ENCODE measurements at places on chromosomes 1 and 21.

GRCh38 chr1:45443580-45444446, 47.1 kb downstream of the TESK2 start:
- no peak for DNase-seq

DNA sequence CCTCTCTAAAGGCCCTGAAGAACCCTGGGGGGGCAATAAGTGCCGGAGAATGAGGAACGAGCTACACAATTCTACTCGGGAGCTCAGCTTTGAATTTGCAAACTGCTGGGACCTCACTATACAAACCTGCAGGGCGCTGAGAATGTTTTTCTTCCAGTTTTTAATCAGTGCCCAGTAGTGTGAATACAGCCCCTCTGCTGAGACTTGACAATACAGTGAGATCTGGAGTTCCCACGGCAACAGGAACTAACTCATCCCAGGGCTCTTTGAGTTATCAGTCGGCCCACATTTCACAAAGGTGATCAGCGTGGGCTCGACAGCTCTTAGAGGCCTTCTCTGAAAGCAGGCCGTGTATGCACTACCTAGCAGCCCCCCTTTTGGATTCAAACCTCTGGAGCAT, 41.7 kb downstream of the TMEM53 start:
- no peak for DNase-seq

DNA sequence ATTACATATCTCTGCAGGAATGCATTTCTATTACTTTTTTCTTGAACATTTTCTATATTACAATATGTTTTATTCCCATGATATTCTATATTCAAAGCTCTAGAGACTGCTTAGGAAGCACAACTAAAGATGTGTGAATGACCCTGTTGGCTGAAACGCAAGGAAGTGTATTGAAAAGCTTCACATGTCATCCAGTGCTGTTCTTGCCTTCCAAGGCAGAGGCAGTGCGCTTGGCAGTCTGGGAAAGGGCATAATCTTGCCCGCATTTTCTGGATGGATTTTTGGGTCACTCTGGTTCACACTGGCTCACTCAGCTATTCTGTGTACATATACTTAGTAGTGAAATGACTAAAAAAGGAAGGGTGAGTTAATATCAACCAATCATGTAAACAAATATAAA, 262.4 kb downstream of the PTPRC start:
- DNase-seq, result no peak

DNA sequence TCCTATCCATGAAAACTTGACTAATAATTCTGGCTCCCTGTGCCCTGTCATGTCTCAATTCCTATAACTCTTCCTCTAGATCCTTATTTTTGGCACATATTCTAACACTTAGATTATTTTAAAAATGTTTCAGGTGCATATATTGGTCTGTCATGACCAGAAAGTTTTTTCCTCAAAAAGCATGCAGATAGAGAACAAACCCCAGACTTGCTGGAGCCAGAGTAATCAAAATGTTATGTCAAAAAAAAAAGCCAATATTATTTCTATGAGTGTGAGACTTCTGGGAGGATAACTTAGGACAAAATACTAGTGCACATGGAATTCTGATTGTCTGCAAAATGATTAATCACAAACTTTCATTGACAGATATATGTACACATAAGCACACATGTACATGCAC, 135.1 kb upstream of the MROH9 start:
- no peak for DNase-seq

DNA sequence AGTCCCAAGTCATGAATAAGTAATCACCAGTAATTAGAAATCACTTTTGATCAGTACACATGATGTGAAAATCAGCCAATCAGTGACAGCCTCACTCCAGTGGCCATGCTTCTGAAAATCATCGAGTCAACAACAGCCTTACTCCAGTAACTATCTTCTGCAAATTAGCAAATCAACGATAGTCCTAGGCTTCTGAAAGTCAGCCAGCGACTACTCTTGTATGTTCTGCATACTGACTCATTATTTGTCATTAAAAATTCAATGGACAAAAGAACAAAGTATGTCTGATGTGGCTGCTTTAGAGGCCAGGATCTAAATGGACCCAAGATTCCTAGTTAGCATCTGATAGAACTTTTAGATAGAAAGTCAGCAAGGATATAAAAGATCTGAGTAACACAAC, 102.5 kb downstream of the GPR52 start:
- DNase-seq, result no peak

GRCh38 chr21:31310750-31311149, 33.3 kb downstream of the TIAM1 start:
- DNase-seq, result no peak

DNA sequence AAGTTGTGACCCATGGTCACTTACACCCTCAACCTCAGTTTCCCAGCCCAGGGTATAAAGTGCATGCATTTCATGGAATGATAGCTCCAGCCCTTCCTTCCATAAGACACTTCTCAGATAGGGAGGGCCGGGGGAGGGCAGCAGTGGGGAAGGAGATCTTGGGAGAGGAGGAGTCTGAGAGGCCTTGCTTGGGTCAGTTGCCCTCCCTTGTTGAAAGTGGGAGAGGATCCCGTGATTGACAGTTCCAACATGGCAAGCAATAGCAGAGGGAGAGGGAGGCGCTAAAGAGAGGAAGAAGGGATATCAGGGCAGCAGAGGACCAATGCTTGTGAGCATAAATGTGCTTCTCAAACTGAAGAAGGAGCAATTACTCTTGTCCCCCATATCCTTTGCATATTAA, 244.4 kb downstream of the CHRM3 start:
- DNase-seq, result no peak

GRCh38 chr21:45541221-45542039, 810 bp downstream of the SLC19A1 start:
- peak; percentile 26 for DNase-seq

- no peak for DNase-seq
Observed at GRCh38 chr1:47991187-47991586, 6.0 kb downstream of the TRABD2B start.

DNA sequence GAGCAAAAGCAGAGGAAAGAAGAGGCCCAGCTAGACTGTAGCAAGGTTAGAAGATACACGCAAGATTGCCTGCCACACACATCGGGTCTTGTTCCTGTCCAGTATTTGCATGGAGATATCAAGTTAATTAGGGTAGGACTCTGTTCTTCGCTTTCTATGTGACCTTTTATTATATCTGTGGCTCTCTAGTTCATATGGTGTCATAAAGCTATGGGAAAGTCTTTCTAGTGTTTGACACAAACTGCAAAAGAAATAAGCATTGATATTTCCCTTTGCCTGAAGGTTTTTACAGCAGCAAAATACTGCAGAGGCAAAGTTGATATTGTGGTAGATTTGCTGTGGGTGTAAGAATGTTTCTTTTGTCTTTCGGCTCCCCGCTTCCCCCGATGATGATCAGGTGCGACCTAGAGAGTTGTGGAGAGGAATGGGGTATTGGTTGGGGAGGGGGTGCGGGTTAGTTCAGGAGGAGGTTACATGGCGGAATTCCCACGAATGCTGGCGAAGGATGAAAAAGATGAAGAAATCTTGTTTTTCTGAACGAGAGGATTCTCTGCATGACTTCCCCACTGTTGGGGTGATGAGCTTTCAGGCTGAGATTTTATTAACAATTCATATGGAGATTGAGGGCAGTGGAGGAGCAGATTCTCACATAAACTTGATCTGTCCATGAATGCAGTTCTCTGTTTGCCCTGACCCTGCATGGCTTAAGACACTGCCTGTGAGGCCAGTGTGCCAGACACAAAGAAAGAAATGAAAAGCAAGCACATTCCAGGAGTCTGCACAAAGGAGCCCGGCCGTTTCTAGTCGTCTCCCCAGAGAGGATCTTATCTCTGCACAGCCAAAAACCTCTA, 550.2 kb downstream of the USP25 start:
- DNase-seq, result peak; percentile 66

DNA sequence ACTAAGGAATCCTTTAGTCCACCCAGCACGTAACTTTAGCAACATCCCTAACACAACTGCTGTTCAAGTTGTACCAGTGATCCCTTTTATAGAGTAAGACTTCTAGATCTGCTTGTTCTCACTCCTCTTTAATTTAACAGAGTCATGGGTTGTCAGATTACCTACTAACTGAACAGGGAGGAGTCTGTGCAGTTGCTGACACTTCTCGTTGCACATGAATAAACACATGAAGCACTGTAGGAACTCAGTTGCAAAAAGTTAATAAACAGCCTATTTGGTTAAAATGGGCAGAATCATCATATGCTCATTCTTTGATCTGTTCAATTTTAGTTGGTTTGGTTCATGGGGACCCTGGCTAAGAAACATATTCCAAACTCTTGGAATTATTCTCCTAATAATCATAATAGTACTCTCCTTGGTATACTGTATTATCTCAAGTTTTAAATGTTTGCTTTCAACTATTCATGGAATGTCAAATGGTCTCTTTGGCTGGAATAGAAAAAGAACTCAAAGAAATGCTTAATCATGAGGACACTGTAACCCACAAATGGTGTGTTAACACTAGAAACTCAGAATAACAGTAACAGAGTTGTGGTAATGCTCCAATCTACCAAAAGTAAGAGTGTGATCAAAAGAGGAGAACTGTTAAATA, 15.6 kb downstream of the PLPPR5 start:
- no peak for DNase-seq

GRCh38 chr1:41880261-41880660, 38.5 kb downstream of the HIVEP3 start:
- no peak for DNase-seq

GRCh38 chr1:24277420-24278169, 41.6 kb upstream of the GRHL3 start:
- no peak for DNase-seq

- no peak for DNase-seq
Observed at GRCh38 chr1:29497395-29498125, 261.2 kb downstream of the PTPRU start.

DNA sequence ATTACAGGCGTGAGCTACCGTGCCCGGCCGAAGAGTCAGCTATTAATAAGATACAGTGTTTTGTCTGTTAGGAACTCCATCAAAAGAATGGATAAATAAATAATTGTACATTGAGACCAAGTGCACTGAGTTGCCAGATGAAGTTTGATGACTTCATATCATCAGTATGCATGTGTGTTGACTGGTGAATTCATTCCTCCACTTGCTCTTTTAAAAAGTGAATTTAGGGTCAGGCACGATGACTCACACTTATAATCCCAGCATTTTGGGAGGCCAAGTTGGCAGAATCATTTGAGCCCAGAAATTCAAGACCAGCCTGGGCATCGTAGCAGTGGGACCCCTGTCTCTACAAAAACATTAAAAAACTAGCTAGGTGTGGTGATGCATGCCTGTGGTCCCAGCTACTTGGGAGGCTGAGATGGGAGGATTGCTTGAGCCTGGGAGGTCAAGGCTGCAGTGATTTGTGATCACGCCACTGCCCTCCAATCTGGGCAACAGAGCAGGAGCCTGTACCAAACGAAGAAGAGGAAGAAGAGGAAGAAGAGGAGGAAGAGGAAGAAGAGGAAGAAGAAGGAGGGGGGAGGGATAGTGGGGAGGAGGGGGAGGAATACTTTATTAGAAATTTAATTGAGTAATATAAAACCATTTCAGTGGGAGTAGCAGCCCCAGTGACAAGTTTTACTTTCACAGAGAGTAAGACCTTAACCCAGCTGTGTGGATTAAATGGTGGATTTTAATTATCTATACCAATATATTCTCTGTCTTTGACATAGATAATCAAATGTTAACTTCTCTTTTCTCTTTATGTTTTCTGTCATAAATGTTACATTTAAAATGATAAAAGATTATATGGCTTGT, 74.9 kb downstream of the CCDC18 start:
- DNase-seq, result no peak

DNA sequence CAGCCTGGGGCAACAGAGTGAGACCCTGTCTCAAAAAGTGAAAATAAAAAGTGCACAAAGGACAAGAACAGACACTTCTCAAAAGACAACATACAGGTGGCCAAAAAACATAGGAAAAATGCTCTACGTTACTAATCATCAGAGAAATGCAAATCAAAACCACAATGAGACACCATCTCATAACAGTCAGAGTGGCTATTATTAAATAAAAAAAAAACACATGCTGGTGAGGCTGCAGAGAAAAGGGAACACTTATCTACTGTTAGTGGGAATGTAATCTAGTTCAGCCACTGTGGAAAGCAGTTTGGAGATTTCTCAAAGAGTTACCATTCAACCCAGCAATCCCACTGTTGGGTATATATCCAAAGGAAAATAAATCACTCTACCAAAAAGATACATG, 173.2 kb downstream of the SMYD3 start:
- DNase-seq, result no peak

GRCh38 chr1:1305300-1306069, 2.2 kb downstream of the ACAP3 start:
- peak; percentile 20 for DNase-seq

DNA sequence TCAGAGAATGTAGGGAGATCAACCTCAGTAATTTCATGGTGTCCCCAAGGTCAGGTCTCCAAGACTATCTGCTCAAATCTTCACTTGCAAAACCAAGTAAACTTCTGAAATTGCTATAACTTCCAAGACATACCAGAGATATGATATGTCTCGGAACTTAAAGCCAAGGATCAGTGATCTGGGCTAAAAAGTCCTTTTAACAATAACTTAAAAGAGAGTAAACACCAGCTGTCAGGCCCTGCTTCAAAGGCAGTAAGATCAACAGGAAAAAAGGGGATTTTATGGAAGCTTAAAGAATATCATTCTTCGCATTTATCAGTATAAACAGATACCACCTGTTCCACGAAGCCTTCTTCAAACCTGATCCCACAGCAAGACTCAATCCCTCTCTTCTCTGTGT, 13.7 kb downstream of the UBR4 start:
- DNase-seq, result no peak

DNA sequence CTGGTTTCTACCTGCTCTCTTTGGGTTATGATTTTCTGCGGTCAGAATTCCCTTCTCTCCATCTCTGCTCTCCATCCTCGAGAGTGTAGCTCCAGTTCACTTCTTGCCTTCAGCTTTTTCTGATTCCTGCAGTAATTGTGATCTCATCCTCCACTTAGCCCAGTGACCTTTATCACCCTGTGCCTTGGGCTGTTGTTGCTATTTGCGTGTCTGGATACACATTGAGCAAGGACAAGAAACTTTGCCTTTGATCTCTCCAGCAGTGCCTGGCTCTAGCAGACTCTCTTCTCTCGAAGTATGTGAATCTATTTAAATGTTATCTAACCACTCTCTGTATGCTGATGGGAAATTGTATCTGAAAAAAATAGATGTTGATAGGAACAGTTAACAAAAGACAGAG, 76.4 kb upstream of the MARK1 start:
- no peak for DNase-seq

DNA sequence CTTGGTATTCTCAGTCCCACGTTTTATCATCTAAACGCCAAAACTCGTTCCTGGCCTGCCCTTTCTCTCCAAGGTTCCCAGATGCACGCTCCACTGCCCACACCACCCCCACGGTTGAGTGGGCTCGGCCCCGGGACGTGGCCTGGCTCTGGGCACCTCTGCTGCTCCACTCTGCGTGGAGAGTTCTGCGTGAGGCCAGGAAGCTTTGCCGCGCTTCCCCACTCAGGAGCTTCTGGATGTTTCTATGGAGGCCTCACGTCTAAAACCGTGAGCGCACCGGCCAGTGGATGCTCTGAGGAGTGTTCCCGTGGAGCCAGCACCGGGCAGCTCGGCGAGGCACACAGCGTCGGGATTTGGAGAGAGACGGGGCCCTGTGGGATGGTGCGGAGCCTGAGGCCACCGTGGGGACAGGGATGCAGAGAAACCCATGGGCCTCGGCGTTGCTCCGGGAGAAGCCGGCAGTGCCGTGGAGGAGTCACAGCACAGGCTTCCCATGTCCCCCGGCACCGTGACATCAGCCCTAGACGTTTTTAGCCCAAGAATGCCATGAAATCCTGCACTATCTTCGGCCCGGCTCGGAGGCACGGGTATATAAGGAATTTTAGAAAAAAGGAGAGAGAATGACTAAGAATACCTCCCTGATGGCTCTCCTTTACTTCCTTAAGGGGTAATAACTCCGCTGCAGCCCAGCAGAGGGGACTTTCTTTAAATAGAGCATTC, 125.9 kb downstream of the PRDM16 start:
- no peak for DNase-seq

Measured in hippocampal formation (tissue), 2 donors.